ENCODE measurements at places on chromosomes 3 and 15.

DNA sequence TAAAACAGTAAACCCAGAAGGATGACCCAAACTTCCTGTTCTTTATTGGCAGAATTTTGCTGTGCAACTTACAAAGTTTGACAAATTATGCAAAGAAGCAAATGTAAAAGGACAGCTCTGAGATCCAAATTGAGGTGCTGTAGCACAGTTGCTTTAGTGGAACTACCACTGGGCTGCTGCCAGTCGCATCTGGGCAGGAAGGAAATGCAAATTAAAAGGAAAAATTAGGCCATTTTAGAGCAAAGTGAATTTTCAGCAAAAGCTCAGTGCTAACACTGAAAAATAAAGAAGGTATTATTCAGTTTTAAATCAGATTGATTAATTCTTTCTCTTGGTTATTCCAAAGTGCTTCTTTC, 104.5 kb downstream of the ZMAT3 start:
- peak; percentile 1 for DNase-seq

DNA sequence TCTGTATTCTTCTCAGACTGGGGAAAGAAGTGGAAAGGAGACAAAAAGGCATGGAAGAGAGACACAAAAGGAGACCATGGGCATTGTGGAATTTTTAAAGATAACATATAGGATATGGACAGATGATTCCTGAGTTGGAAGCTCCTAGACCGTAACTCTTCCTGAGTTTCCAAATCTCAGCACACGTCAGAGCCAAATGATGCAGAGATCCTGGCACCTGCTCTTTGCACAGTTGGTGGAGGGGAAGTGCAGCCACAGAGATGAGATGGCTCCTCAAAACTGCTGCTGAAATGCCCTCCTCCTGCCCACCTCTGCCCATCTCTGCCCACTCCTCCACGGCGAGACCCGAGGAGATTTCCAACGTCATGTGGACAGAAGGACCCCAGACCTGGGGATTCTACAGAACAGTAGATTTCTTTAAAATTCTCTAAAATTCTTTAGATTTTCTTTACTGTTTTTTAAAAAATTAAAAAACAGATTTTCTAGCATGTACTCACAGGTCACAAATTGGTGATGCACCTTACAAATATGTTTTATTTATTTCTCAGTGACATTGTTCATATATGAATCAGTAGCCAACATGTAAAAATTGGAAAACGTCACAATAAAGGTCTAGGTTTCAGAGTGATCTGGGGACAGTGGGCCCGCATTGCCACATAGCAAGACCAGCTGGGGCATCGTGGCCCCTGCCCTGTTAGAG, 8.1 kb downstream of the CPN2 start:
- DNase-seq = no peak

GRCh38 chr15:90126022-90126421, 23.8 kb upstream of the IDH2 start:
- no peak for DNase-seq

DNA sequence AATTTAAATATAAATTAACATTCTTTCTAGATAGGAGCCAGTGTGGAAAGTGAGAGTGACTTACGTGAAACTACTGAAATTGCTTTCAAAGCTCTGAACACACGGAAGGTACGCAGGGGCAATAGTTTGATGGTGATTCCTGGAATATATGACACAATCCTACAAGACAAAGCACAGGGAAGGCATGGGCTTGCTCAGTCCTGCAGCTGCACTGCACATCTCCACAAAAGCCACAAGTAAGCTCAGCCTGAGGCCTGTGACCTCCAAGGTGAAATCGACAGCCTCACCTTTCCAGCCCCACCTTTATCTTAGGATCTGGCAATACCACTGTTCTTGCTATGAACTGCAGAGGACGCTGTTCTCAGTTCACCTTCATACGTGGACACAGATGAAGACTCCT, 109.3 kb upstream of the SCN10A start:
- no peak for DNase-seq

- DNase-seq = no peak
Measured at GRCh38 chr15:85963262-85963760, 116.4 kb upstream of the AGBL1 start.

Measured in amygdala (tissue), 56 donors.